ENCODE measurements at places on chromosomes 7 and 10.
A peak's percentile ranks its signal among the peaks of the same experiment; 100 is the strongest.

- no peak for DNase-seq
Measured at GRCh38 chr10:3259499-3259898, 86.9 kb upstream of the PITRM1 start.

DNA sequence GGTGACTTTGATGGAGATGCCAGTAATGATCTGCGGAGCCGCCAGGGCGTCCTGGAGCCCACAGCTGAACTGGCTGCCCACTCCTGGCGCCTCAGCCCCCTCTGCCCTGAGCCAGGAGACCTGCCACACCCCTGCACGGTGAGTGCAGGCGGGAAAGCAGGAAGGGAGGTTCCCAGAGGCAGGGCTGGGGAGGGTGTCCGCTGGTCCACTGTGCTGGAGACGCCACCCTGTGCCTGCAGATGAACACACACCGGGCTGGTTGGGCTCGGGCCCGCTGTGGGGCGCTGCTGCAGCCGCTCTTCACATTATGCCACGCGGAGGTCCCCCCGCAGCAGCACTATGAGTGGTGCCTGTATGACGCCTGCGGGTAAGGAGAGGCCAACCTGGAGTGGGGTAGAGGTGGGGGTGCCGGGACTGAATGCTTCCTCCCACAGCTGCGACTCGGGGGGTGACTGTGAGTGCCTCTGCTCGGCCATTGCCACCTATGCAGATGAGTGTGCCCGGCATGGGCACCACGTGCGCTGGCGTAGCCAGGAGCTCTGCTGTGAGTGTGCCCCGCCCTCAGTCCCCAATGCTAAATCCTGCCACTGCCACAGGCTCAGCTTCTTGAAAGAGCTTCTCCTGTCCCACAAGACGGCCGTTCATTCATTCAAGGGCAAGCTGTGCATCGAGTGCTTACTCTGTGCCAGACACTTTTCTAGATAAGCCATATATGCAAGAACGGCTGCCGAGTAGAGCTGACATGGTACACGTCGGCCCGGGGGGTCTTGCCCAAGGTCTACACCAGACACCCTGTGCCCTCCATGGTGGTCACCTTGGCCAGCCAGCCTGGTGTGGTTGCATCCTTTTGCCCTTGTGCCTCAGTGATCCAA lies 14.3 kb upstream of the ZNF467 start:
- DNase-seq: no peak

- DNase-seq: no peak
Measured at GRCh38 chr7:144641389-144642044, 194.3 kb downstream of the TPK1 start.

GRCh38 chr10:85927952-85928665 lies 438.5 kb downstream of the GRID1 start:
- DNase-seq: no peak

GRCh38 chr7:5187605-5188004 lies 2.4 kb upstream of the WIPI2 start:
- no peak for DNase-seq

- no peak for DNase-seq
Measured at GRCh38 chr10:21519941-21520436, 5.5 kb downstream of the SKIDA1 start.

DNA sequence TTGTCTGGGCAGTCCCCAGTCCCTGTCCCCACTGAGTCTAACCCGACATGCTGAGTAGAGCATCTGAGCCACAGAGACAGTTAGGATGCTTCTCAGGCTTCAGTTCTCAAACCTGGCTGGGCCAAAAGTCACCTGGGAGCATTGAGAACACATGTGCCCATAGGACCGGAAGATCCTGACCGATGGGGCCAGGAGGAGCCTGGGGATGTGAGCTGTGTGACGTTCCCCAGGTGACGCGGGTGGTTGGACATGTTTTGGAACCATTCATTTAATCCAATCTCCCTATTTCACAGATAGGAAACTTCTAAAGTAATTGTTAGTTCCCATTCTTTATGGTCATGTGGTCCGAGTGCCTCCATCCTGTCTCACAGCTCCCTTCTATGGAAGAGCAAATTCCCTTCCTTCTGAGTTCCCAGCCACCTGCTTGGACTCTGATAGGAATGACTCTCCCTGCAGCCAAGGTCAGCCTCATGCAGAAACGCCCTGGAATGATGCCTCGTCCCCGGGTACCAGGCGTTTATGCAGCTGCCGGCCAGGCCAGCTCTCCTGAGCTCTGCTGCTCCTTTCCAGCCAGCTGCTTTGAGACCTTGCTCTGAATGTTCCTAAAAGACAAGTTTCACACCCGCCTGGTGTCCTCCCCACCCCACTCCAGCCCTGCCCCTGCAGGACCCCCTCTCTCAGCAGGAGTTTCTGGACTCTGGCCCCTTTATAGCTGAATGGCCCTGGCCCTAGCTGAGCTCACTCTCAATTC lies 166.5 kb upstream of the RHEB start:
- DNase-seq: no peak

GRCh38 chr10:23824822-23825221 lies 384.1 kb upstream of the KIAA1217 start:
- DNase-seq: no peak

GRCh38 chr7:107359520-107360316 lies 110.1 kb upstream of the GPR22 start:
- DNase-seq: no peak

- no peak for DNase-seq
Measured at GRCh38 chr10:7159928-7160327, 250.9 kb downstream of the SFMBT2 start.

GRCh38 chr7:50853311-50853710 lies 70.6 kb upstream of the GRB10 start:
- no peak for DNase-seq

DNA sequence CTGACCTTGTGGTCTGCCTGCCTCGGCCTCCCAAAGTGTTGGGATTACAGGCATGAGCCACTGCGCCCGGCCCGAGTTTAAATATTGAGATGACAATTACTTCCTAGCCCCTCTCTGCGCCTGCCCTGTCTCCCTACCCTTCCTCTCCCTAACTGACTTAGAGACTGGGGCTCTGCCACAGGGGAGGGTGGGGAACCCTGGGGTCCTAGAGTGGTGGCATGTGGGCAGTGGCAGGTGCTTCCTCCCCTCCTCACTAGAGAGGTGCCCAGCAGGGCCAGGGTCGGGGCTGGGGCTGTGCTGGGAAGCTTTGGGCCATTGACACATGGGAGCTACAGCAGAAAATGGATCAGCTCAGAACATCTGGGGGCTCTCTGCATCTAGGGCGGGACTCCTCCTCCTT lies 7.0 kb upstream of the ACHE start:
- DNase-seq: no peak

DNA sequence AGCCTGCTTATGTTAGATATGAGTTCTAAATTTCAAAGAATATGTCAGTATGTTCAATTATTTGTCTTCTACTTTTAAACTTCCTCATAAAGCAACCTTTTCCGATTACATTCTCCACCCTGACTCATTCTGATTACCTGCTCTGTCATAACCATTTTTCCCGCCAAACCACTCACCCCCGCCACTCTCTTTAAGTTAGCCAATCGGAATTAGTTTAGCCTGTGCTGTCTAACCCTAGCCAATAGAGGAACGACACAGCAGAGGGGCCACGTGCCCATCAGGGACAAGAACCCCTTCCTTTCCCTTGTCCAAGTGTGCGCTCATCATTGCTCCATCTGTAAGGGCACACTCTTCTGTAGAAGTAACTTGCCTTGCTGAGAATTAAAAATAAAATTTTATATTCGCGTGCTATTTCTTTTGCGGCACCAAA lies 91.4 kb downstream of the CCDC71L start:
- no peak for DNase-seq

GRCh38 chr10:84654671-84655070 lies 326.3 kb downstream of the CCSER2 start:
- DNase-seq: no peak

- DNase-seq: no peak
Measured at GRCh38 chr7:22723181-22723601, 3.8 kb upstream of the IL6 start.

DNA sequence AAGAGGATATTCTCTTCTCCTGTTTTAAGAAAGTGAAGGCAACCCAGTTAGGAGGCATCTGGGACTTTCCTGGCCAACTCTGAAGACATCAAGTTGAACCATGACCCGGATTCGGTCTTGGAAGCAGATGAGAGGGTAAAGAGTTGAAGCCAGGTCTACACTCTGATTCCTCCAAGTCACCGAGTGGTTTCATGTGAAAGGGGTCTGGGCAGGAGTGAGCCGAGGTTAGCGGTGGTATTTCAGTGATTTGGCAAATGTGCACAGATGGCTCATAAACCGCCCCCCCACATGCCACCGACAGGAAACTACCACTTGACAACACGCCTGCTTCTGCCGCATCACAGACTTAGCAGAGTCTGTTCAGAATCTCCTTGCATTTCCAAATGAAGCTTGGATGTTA lies 11.4 kb upstream of the REPIN1 start:
- DNase-seq: no peak

DNA sequence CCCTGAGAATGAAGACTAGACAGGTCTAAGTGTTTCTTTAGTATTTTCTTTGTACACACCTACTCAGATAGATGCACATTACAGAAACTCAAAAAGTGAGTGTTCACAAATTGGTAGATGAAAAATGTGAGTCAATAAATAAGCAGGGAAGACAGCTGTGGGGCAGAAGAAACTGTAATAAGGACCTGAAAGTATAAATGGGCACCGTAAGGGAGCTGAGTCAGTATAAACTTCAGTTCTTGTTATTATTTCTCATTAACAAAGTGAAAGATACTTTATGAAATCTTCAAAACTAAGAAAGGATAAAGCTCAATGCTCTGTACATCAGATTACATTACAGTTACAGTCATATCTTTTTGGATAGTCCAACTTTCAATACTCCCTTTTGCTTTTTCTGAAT lies 2.5 kb downstream of the MTPN start:
- no peak for DNase-seq

DNA sequence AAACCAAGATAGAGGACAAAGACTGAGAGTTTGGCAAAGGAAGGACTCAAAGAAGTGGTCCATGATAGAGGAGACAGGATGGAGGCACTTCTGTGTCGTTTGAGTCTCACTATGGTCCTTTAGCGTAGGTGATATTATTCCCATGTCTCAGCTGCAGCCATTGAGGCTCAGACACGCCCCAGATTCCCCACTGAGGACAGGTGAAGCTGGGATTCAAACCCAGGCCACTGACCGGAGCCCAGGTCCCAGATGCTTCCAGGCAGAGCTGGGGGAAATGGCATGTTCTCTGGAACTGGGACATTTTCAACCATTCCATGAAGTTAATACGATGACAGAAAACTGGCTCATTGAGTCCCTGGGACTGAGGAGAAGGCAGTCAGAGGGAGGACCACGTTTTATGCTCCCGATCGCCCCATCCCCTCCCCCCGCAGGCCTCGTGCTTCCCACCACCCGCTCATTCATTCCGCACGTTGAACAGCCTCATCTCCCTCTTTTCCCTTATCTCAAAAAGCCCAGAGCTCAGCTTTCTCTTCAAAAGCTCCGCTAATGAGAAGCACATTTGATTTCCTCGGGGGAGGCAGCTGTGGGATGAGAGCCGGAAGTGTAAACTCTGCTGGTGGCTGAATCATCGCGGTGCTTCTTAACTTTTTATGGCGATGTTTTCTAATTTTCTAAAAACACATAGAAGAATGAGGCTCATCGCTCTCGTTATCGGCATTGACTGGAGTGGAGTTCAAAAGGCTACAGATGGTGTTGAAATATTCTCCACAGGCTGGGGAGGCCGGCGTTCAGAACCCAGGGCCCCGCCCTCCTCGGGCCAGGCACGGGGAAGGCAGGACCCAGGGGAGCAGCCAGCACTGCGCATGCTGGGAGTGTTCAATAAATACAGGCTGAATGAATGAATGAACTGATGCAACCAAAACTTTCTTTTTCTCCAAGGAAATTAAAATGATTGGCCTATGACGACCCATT lies 64.0 kb downstream of the OAT start:
- peak; percentile 34 for DNase-seq

DNA sequence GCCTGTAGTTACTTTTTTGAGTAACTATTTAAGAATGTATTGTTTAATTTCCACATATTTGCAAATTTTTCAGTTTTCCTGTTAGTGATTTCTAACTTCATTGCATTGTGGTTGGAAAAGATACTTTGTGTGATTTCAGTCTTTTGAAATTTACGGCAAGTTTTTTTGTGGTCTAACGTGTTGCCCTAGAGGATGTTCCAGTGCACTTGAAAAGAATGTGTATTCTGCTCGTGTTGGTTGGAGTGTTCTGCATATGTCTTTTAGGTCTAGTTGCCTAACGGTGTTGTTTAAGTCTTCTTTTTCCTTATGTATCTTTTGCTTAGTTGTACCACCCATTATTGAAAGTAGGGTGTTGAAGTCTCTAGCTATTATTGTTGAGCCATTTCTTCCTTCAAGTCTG lies 59.7 kb downstream of the LCOR start:
- no peak for DNase-seq

DNA sequence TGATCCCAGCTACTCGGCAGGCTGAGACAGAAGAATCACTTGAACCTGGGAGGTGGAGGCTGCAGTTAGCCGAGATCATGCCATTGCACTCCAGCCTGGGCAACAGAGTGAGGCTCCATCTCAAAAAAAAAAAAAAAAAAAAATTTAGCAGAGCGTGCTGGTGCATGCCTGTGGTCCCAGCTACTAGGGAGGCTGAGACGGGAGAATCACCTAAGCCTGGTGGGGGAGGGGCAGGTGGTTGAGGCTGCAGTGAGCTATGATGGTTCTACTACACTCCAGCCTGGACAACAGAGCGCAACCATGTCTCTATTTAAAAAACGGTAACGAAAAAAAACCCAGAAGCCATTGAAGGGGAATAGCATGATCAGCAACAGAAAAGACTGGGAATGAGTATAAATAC lies 89.9 kb downstream of the ARHGAP12 start:
- no peak for DNase-seq

DNA sequence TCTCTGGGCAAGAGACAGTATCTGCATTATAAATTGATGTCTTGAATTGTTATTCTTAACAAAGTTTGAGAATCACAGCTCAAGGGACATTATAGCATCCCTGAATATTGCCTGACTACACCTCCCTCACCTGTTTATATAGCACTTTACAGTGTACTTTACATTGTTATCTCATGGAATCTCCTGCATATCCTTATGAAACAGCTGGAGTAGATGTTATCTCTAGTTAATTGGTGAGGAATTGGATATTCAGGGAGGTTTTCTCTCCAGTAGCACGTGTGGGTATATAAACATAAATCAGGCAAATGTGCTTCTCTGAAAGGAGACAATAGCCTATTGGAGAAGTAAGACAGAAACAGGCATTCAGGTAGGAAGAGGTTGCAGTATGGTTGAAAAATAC lies 117.2 kb downstream of the SRI start:
- DNase-seq: no peak

- no peak for DNase-seq
Measured at GRCh38 chr7:69032848-69033247, 565.4 kb upstream of the AUTS2 start.
